ENCODE measurements at places on chromosomes 6 and 20.

DNA sequence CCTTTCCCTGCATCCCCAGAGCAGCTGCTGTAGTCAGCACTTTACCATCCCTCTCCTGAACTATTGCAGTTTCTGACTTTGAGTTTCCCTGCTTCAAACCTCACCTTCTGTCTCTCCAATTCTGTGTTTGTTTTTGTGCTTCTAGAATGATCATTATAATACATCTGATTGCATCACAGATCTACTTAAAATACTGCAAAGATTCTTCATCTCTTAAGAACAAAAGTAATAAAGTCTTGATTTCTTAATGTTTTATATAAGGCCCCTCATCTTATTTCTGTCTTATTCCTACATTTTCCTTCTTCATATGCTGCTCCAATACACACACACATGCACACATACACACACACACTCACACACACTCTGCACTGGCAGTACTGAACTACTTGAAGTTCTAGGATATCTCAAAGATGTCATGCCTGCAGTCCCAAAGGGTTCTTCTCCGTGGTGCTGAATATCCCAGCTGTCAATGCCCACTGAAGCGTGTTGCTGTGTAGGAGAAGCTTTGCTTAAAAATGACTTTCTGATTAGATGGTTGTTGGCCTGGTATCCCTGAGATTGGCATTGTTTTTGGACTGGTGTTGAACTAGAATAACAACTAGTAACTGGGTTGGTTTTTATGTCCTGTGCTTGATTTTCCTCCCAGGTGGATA is 97.2 kb downstream of the MAP3K4 start:
- DNase-seq, result no peak

GRCh38 chr6:130377915-130378314 is 12.1 kb downstream of the TMEM200A start:
- no peak for DNase-seq

GRCh38 chr6:17580518-17581048 is 19.5 kb upstream of the FAM8A1 start:
- no peak for DNase-seq

DNA sequence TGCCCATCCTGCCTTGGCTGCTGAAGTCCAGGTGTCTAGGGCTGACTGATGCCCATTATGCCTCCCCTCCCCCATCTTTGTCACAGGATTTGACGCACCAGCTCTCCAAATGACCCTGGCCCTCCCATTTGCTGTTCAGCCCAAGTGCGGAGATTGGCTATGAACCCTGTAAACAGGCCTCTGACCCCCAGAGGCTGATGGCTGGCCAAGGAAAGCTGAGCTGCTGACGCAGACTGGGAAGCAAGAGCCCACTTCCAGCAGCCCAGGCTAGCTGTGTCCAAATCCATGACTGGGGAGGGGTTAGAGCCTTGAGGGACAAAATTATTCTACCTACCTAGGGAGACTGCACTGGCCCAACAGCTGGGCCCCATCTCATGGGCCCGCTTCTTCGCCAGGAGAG is 797 bp upstream of the GNRH2 start:
- no peak for DNase-seq

DNA sequence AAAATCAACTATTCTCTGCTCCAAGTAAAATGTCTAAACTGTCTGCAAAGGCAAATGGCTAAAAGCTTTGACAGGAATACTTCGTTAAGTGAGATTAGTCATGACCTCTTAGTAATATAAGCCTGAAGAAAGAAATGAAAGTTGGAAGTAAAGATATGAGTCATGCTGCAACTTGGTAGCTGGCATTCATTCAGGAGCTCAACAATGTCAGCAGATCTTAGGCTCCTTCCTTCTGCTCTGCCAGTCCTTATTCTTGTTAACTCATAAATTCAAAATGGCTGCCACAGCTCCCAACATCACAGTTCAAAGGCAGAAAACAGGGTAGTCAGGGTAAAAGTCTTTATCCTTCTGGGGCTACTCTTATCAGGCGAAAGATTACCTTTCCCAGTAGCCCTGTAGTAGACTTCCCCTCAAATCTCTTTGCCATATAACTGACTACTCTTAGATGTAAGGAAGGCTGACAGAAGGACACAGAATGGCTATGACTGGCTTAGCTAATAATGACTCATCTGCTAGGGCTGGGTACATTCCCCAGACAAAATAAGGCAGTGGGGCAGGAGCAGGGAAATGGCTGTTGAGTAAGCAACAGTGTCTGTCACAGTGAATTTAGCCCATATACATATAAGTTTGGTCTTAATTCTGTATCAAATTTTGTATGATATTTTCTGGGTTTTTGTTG is 24.4 kb upstream of the C6orf62 start:
- no peak for DNase-seq

GRCh38 chr6:137978252-137978896 is 111.3 kb downstream of the TNFAIP3 start:
- no peak for DNase-seq

GRCh38 chr20:58989196-58989595 is 8.1 kb downstream of the NELFCD start:
- no peak for DNase-seq

- no peak for DNase-seq
Observed at GRCh38 chr6:169292338-169293124, 38.9 kb upstream of the THBS2 start.

- no peak for DNase-seq
Observed at GRCh38 chr20:50283922-50284810, 93.5 kb downstream of the CEBPB start.

- DNase-seq, result no peak
Observed at GRCh38 chr6:111989743-111990142, 64.2 kb upstream of the CCN6 start.

Data from D341Med (cell line).